ENCODE measurements at places on chromosomes 11 and 22.

DNA sequence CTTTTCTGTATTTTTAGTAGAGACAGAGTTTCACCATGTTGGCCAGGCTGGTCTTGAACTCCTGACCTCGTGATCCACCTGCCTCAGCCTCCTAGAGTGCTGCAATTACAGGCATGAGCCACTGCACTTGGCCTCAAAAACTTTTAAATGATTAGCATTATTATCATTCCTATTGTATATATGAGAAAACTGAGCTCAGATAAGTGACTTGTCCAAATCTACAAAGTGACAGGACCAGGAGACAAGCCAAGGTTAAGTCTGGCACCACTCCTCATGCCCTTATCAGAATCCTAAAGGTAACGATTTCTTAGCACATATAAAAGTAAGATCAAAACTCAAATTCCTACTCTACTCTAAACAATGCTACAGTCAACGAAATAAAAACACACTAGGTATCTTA lies 32.2 kb upstream of the CHRNA10 start:
- no peak for DNase-seq

- DNase-seq = no peak
Observed at GRCh38 chr22:39745789-39746188, 147.8 kb downstream of the ENTHD1 start.

- DNase-seq = peak; percentile 6
Observed at GRCh38 chr11:45805305-45806071, 539 bp downstream of the SLC35C1 start.

DNA sequence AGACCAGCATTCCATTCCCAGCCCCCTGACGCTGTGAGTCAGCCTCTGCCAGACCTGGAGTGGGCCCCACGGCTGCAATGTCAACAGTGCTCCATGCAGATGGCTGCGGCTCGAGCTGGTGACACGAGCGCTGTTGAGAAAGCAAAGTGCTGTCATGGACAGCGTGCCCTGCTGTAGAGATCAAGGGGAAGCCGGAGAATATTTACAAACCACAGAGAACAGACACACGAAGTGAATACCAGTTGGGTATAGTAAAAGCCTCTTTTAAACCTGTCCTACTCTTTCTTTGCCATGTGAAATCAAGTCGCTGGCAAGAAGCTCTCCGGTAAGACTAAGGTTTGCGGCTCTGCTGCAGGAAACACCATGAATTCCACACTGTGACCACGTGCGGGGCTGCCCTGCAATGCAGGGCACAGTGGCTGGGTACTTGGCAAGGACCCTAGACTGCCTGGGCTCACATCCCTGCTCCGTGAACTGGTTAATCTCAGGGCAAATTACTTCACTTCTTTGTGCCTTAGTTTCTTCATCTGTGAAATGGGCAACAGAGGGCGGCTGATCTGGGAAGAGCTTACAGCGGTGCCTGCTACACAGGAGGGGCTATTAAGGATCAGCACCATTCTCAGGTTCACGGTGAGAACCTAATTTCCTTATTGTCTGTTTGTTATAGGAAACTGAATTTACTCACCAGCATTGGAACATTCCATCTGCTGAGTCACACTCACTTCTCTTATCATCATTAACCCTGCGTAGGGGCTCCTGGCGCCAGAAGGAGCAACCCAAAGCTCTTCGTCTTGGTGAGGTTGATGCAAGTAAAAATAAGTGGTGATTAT lies 27.8 kb upstream of the ELFN2 start:
- DNase-seq = no peak
